ENCODE measurements at places on chromosomes 1 and 21.

DNA sequence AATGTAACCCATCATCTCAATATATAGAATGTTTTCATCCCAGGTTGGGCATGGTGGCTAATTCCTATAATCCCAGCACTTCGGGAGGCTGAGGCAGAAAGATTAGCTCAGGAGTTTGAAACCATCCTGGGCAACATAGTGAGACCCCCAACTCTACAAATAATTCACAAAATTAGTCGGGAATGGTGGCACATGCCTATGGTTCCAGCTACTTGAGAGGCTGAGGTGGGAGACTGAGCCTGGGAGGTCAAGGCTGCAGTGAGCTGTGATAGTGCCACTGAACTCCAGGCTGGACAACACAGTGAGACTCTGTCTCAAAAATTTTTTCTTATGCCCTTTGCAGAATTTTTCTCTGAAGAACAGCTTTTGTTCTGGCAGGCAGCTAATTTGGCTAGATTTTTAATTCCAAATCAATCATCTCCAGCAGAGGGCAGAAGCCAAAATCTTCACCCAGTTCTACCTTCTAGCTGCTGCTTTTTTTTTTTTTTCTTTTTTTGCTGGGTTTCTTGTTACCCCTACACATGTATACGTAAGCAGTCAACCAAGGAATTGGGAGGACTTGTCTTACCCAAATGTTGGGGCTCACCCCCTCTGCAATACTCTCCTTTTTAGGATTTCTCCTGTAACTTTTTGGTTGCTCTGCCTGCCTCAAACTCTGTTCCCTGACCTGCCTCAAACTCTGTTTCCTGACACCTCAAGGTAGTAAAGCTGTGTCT is 2.7 kb upstream of the RAD54L start:
- H3K36me3 ChIP-seq, result no peaks in the 10 kb centered on the region
- no peaks in the 10 kb centered on the region for H3K27me3 ChIP-seq
- H3K4me3 ChIP-seq, result no peak overlapping the region
- no peak overlapping the region for H3K27ac ChIP-seq
- H3K4me1 ChIP-seq, result peaks cover 15% of the 10 kb centered on the region

GRCh38 chr1:62904856-62905225 is 120.9 kb downstream of the ATG4C start:
- peaks cover 3% of the 10 kb centered on the region for H3K36me3 ChIP-seq
- peaks cover 6% of the 10 kb centered on the region for H3K4me1 ChIP-seq
- H3K27me3 ChIP-seq, result peaks cover 4% of the 10 kb centered on the region
- H3K27ac ChIP-seq, result no peak overlapping the region
- no peak overlapping the region for H3K4me3 ChIP-seq

- no peak for DNase-seq
Measured at GRCh38 chr21:39263372-39263771, 50.1 kb downstream of the BRWD1 start.

DNA sequence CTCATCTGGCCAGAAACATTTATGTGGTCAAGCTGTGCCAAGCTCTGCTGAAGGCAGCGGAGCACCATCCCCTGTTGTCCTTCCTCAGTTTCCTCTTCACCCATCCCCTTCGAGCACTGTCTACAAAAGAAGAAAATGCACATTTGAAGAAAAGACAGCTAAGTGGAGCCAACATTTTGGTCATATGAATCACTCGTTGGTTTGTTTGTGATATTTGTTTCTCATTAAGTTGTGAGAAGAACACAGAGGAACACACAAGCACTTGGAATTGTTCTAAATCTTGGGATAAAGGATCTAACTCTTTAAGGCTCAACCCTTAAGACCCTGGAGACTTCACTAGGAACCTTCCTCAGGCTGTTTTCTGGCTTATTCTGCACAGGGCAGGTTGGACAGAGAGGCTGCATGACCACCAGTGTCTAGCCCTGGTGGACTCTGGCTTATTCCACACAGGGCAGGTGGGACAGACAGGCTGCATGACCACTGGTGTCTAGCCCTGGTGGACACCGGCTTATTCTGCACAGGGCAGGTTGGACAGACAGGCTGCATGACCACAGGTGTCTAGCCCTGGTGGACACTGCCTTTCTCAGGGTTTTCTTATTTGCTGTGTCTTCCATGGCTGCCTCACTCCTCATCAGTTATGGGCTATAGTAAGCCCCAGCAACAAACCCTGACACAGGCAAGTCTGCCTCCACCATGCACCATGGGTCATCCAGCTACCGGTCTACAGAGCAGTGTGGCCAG is 35.3 kb upstream of the COL6A2 start:
- peaks cover 3% of the 10 kb centered on the region for H3K36me3 ChIP-seq
- no peak overlapping the region for H3K27ac ChIP-seq
- no peak overlapping the region for H3K4me3 ChIP-seq
- H3K4me1 ChIP-seq, result peaks cover 6% of the 10 kb centered on the region
- peaks cover 61% of the 10 kb centered on the region for H3K27me3 ChIP-seq

DNA sequence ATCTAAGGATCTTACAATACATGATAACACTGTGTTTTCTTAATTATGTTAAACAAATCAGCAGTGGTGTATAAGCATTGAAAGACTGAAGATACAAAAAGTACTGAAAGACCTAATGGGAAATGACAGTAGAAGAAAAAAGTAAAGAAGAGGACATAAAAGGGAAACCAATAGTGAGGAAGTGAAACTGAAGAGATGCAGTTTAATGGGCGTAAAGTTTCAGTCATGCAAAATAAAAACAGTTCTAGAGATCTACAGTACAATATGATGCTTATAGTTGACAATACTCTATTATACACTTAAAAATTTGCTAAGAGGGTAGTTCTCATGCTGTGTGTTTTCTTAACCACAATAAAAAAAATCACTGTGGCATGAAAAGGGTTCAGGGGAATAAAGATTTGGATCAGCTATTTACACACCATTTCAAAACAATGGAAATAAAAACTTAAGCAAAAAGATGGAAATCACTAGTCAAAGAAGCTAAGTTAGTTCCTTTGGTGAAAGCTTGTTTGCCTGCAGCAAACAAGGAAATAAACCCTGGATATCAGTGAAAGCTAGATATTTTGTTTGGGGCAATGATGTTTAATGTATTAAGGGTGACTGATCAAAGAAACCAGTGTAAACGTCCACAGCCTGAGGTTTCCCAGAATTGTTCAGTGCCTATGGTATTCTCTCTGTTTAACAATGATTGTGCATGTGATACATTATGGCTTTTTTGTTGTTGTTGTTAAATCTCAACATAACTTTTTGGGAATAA is 1160.8 kb upstream of the ADGRL2 start:
- no peak for DNase-seq
- H3K36me3 ChIP-seq, result no peaks in the 10 kb centered on the region
- no peak overlapping the region for H3K27ac ChIP-seq
- no peaks in the 10 kb centered on the region for H3K4me1 ChIP-seq
- no peak overlapping the region for H3K4me3 ChIP-seq
- H3K27me3 ChIP-seq, result no peaks in the 10 kb centered on the region

All from T-helper 17 cell (primary cell).